Left renal cortex interstitium (tissue), 4 donors: ENCODE measurements at places on chromosomes 12 and 14. TPM values are rescaled to one million over a fixed set of nuclear protein-coding genes. Genes with fewer than 3 reads are reported as not detected.

Gene GPR68
- 2.9 TPM for polyA plus RNA-seq

GRCh38 chr12:84492351-84492883, 420.2 kb downstream of the SLC6A15 start:
- DNase-seq, result no peak

GRCh38 chr14:64500088-64500487, 3.5 kb downstream of the ZBTB25 start:
- no peak for DNase-seq

DNA sequence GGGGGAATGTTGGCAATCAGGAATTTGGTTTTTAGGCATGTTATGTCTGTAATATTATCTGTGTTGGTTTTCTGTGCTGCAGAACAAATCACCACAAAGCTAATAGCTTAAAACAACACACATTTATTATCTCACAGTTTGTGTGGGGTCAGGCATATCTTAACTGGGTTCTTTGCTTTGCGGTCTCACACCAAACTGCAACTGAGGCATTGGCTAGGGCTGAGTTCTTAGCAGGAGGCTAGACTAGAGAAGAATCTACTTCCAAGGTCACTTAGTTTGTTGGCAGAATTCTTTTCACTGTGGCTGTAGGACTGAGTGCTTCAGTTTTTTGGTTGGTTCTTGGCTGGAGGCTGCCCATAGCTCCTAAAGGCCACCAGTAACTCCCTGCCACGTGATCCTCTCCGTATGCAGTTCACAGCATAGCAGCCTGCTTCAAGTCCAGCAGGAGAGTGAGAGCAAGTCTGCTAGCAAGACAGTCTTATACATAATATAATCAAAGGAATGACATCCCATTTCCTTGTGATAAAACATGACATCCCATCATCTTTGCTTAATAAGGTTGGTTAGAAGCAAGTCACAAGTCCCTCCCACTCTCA, 21.6 kb downstream of the ATF1 start:
- no peak for DNase-seq

DNA sequence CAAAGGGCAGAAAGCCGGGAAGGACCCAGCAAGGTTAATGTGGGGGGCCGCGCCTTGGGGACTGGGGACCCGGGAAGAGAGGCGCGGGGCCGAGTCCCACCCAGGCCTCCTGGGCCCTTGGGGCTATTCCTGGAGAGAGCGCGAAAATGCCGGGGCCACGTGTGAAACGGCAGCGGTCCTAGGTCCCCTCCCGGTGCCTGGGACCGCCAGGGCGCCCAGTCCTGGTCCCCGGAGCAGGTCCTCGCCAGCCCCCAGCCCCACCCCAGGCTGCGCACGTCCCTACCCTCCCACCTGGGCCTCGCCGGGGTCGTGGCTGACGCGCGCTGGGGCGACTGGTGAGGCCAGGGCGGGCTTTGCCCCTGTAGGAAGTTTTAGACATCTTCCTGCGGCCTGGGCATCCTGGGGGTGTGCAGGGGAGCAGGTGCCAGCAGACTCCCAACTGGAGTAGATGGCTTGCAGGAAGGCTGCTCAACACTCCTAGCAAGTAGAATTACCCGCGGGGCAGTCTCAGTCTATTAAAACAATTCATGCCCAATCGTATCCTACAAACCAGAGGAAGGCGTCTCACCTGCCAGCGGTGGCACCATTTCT, 708 bp downstream of the FAR2 start:
- no peak for DNase-seq

Gene FGD6
- 11.8 TPM for polyA plus RNA-seq

Gene OR6S1
- not detected for polyA plus RNA-seq

DNA sequence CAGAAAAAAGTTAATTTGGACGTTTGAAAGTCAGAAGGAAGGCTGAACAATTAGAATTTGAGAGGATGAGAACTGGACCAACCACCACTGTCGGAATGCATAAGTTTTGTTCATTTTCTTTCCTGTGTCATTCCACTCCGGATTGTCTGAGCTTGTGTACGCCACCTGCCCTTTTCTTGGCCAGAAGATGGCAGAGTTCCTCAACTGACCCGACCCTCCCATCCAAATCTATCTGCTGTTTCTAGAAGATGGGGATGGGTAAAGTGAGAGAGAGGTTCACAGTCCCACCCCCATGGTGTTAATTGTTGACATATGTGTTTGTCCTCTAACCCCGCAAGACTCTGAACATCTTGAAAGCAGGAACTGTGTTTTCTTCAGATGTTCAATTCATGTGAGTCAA, 388.0 kb downstream of the VRK1 start:
- no peak for DNase-seq

GRCh38 chr14:24378981-24379906, 11.3 kb downstream of the NFATC4 start:
- no peak for DNase-seq

- DNase-seq, result no peak
Measured at GRCh38 chr12:12403264-12404248, 46.7 kb downstream of the BORCS5 start.

- no peak for DNase-seq
Measured at GRCh38 chr14:89388853-89389252, 28.2 kb downstream of the FOXN3 start.

GRCh38 chr14:101064718-101065117, 161.2 kb upstream of the RTL1 start:
- DNase-seq, result no peak

GRCh38 chr12:132204793-132205270, 60.6 kb downstream of the NOC4L start:
- DNase-seq, result no peak

GRCh38 chr12:74847169-74847568, 309.5 kb downstream of the ATXN7L3B start:
- no peak for DNase-seq

DNA sequence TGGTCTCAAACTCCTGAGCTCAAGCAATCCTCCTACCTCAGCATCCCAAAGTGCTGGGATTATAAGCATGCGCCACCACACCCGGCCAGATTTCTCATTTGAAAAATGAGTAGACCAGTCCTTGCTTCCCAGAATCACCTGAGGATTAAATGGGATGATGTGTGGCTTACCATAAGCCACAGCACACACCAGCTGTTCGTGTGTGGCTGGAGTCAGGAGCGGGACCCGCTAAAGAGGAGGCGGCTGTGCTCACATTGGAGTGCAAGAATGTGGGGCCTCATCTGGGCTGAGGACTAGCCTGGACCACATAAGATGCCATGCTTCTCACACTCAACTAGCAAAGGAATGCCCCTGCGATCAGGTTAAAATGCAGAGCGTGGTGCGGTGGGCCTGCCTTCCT, 6.7 kb upstream of the ALDH2 start:
- no peak for DNase-seq

Gene PDE3A
- 21.2 TPM for polyA plus RNA-seq

DNA sequence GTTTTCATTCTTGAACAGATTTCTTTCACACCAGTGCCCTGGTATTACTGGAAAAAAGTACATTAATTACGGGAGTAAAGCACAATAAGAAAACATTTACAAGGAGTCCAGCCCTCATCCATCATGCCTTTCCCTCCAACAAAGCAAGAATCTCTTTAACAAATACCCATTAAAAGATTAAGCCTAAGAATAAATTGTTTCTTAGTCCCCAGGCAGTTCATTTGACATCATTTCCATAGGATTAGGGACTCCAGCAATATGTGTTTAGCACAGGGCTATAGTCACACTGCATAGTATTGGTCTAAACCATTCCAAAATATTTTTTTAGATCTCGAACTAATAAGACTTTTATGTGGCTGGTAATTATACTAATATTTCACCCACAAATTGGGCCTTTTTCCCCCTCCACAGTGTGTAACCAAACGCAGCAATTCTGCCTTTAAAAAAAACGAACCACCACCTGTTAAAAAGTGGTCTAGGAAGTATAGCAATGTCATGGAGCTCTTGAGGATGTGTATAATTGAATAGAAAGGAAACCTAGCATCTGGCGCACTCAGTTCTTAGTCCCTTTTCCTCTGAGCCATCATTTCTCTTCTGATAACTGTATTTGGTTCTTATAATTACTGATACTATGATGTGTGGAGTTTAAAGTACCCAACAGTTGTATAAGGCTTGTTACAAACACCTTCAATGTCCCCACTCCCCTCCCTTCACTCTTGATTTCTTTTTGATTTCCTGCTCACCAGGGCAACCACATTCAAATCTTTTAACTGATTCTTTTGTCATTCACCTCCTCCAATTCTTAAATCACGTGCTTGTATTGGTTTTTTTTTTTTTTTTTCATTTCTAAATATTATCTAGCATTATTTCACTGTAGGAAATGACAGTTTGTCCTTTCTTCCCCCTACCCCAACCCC, 138.7 kb downstream of the ETV6 start:
- DNase-seq, result no peak

DNA sequence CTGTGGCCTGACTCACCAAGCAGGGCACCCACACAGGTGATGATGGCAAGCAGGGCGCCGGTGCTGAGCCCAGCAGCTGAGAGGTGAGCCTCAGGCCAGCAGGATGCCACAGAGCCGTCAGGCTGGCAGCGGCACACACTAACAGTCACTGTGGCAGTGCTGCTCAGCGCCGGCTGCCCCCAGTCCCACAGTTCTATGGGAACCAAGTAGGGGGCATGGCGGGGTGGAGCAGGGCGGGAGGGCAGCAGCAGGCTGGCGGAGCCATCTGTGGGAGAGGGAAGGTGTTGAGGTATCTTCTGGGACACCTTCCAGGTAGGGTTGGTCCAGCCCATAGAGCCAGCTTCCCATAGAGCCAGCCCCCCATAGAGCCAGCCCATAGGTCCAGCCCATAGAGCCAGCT, 7.0 kb downstream of the PSMB11 start:
- DNase-seq, result no peak

Gene E2F7
- polyA plus RNA-seq, result 6.4 TPM

Gene PRB2
- polyA plus RNA-seq, result not detected

Gene CLEC14A
- 14.0 TPM for polyA plus RNA-seq

- no peak for DNase-seq
Measured at GRCh38 chr12:92363295-92364146, 217.9 kb upstream of the BTG1 start.

- DNase-seq, result no peak
Measured at GRCh38 chr12:124923905-124924734, 9.7 kb upstream of the UBC start.

DNA sequence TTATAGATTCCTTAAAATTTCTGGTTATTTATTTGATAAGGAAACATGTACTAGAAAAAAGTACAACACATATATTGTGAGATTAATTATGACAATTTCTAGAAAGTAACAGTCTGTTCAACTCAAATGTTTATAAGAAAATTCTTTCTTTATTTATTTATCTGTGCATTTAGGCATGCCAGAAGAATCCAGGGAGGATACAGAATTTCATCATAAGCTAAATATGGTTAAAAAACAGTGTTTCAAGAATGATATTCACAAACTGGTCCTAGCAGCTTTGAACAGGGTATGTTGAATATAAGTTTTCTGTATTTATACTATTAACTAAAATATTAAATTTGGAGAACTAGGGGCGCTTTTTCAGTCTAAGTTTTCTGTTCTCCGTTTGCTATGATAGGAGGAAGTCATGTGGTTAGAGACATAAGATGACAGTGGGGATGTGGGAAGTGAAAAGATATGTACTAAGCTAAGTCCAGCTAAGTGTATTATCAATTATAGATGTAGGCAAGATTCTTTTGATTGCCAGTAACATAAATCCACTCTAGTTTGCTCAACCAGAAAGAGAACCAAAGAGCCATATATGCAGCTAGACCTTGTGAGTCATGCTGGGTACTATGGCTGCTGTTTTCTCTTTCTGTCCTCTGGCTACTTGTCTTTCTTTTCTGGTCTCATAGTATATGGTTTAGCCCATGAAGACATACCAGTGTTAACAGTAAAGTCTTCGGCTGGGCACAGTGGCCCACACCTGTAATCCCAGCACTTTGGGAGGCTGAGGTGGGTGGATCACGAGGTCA, 39.0 kb downstream of the LRRK2 start:
- DNase-seq, result no peak

DNA sequence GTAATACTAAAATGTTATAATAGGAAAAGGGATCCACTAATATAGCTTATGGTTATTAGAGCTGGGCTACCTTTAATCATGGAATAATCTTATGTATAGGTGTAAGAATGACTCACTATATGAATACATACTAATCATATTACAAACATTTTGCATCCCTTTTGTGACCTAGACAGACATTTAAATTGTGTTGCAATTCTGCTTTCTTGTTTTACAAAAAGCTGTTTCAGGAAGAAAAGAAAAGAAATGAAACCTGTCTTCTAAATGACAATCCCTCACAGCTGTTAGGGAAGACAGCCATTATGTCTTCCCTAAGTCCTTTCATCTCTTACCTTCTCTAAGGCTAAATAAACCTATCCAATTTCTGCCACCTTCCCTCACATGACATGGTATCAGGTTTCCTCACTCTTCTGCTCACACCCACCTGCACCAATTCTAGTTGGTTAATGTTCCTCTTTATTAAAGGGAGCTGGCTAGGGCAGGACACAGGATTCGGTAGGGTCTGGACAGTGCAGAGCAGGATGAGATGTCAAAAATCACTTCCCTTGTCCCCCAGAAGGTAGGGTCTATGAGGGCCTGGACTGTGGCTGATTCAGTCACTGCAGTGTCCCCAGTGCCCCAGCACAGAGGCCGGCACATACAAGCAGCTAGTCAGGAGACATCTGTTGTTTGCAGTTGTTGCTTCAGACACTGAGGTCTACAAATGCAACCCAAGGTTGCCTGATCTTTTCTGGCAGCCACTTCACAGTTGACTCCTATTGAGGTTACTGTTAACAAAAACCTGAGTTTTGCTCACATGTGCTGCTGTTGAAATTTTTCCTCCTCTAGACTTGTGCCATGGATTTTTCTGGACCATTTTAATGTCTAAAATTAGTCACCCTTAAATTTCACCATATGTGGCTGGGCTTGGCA, 3.7 kb downstream of the DHRS7 start:
- DNase-seq, result peak; percentile 32

- DNase-seq, result no peak
Measured at GRCh38 chr12:90979951-90980350, 24.8 kb downstream of the EPYC start.

DNA sequence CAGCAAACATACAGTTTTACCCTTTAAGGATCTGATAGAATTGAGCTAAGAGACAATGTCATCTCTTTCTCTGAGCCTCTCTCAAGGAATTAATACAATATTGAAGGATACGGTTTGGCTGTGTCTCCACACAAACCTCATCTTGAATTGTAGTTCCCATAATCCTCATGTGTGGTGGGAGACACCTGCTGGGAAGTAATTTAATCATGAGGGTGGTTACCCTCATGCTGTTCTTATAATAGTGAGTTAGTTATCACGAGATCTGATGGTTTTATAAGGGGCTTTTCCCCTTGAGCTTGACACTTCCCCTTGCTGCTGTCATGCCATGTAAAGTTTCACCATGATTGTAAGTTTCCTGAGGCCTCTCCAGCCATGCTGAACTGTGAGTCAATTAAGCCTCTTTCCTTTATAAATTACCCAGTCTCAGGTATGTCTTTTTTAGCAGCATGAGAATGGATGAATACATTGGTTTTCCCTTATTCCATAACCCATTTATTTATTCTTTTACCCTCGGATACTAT, 47.6 kb downstream of the TMEM30B start:
- DNase-seq, result no peak

GRCh38 chr12:132144810-132145168, 532 bp downstream of the NOC4L start:
- no peak for DNase-seq

DNA sequence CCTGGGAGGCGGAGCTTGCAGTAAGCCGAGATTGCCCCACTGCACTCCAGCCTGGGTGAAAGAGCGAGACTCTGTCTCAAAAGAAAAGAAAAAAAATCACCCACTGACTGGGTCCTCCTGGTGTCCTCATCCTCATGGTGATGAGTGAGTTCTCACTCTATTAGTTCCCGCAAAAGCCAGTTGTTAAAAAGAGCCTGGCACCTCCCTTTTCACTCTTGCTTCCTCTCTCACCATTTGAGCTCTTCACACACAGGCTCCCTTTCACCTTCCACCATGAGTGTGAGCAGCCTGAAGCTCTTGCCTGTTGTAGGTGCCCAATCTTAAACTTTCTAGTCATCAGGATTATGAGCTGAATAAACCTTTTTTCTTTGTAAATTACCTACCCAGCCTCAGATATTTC, 176.4 kb downstream of the SLC38A4 start:
- no peak for DNase-seq
